H9 (cell line): ENCODE measurements at places on chromosomes 1 and 21.
A peak's percentile ranks its signal among the peaks of the same experiment; 100 is the strongest.

DNA sequence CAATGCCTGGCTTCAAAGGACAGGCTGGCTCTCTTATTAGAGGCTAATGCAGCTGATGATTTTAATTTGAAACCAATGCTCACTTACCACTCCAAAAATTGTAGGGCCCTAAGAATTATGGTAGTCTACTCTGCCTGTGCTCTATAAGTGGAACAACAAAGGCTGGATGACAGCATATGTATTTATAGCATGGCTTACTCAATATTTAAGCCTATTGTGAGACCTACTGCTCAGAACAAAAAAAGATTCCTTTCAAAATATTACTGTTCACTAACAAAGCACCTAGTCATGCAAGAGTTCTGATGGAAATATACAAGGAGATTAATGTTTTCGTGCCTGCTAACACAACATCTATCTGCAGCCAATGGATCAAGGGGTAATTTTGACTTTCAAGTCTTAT, 73.8 kb upstream of the DUSP10 start:
- DNase-seq, result no peak

GRCh38 chr1:171641076-171641864, 11.2 kb downstream of the MYOC start:
- peak; percentile 84 for DNase-seq

GRCh38 chr1:61993331-61993961, 201.2 kb upstream of the L1TD1 start:
- no peak for DNase-seq

DNA sequence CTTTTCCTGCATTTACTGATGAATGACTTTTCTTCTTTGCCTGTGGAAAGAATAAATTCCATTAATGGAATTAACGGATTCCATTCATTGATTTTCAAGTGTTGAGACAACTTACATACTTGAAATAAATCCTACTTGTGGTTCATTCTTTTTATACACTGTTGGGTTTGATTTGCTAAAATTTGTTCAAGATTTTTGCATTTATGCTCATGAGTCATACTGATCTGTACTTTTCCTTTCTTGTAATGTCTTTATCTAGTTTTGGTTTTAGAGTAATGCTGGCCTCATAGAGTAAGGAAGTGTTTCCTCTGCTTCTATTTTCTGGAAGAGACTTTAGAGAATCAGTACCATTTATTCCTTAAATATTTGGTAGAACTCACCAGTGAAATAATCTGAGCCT, 14.4 kb downstream of the UROD start:
- DNase-seq, result no peak

DNA sequence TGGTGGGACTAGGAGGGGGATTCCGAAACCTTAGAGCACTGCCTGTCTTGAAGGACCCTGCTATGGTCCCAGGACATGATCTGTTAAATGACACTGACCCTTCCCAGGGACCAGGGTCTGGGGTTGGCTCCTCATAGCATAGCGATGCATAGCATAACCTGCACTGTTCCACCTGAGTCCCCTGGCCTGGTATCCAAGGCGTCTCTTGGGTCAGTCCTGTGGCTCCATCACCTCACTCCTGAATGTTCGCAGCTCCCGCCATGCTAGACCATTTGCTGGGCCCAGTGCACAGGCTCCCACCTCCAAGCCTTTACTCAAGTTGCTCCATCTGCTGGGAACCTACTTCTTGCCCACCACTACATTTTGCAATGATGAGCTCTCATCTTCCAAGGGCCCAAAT, 39.0 kb upstream of the MAGOH start:
- no peak for DNase-seq

DNA sequence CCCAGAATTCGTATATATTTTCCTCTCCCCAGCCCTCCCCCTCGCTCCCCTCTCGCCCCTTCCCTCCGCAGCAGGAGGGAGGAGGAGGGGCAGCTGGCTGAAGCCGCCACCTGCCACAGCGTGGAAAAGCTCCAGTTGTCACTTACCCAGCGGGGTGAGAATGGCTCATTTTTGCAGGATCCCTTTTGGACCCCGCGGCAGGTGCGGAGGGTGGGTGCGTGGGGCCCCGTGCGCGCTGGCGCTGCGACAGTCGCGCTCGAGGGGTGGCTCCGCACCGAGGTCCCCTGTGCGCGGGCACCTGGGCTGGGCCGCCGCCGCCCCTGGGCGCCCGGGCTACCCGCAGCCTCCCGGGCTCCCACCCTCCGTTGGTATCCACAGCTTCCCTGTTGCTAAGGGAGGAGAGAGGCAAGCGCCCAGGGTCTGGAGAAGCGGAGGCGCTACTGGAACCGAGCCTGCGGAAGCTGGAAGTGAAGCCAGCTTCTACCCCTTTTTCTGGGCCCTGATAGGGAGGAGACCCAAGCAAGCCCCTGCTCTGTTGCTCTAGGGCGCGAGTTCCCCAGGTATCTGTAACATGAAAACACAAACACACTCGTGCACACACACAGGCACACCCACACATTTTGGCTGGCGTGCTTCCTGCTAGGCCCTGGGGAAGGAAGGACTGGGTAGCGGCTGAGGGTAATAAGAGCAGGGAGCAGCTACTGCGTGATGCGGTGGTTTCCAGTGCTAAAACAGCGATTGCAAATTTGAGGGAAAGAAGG, at the start of gene ERICH3:
ERICH3 (minus strand) TSS at position 442 of the 761 bp plus-strand sequence; CDS start at position 169, 273 bp downstream.
- peak; percentile 40 for DNase-seq

DNA sequence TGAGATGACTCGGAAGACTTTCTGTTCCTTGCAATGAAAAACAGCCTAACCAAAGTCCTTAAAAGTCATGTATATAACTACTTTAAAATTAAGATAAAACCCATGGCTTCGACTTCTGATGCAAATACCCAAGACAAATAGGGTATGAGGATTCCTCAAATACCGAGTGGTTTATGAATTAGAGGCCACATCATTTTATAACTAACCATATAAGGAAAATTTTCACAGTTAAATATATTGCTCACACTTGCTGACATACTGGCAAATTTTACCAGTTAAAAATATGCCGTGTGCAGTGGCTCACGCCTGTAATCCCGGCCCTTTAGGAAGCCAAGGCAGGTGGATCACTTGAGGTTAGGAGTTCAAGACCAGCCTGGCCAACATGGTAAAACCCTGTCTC, 5.4 kb downstream of the RERE start:
- DNase-seq, result no peak

DNA sequence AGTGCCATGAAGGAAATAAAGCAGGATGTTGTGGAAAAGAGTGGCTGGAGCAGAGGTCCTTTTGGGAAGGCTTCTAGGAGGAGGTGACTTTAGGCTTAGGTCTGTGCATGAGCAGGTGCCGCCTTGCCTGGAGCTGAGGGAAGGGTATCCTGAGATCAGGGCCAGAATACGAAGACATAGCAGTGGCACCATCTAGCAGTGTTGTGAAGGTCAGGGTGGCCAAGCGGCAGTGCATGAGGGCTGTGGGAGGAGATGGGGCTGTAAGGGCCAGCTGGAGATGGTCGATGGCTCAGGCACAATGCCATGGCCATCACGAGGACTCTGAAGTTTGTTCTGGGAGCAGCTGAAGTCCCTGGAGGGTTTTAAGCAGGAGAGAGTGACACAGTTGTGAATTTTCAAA, 219.5 kb downstream of the PTPRU start:
- DNase-seq, result no peak

DNA sequence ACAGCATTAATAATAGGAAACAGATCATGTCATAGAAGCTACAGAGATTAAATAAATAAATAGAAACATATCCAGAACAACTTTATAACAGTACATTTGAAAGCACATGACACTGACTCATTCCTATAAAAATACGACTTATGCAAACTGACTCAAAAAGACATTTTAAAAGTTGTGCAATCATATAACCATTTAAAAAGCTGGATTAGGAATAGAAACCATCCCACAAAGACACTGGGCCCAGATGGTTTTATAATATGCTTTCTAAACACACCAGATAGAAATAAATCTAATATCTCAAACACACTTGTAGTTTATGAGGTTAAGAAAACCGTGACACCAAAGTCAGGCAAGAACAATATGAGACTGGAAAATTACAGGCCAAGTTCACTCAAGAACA, 47.6 kb downstream of the MATN1 start:
- no peak for DNase-seq

DNA sequence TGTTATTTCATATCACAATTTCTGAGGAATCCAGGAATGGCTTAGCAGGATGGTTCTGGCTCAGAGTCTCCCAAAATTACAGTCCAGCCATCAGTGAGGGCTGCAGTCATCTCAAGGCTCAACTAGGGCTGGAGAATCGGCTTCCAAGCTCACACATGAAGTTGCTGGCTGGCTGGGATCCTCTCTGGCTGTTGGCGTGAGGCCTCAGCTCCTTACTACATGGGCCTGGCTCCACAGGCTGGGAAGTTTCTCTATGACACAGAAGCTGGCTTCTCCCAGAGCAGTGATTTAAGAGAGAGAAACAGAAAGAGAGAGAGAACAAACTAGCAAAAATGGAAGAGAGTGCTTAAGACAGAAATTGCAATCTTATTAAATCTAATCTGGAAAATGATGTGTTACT, 38.8 kb upstream of the RGS8 start:
- DNase-seq, result no peak

GRCh38 chr1:41371630-41372599, 10.7 kb downstream of the FOXO6 start:
- peak; percentile 96 for DNase-seq

GRCh38 chr21:39663066-39663465, 50.3 kb downstream of the B3GALT5 start:
- DNase-seq, result no peak

GRCh38 chr1:208766832-208767231, 522.6 kb upstream of the PLXNA2 start:
- DNase-seq, result no peak

GRCh38 chr1:96978901-96979300, 257.3 kb downstream of the PTBP2 start:
- DNase-seq, result no peak

- DNase-seq, result no peak
These were observed 23.0 kb downstream of the ZBED6 start for GRCh38 chr1:203818399-203818798.

GRCh38 chr21:26739189-26739588, 106.0 kb downstream of the ADAMTS1 start:
- DNase-seq, result no peak

DNA sequence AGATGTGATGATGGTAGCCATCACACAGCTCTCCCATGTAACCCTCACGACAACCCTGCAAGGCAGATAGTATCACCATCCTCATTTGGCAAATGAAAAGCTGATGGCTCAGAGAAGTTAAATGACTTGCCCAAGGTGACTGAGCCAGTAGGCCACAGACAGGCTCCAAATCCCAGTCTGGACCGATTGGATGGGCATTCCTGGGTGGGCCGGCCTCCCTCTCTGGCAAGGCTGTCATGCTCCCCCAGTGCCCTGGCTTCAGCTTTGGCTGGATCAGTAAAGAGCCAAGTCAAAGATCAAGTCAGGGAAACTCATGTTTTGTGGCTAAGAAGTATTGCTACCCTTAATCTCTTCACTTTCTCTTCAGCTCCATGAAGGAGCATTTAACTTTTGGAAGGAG, 41.2 kb downstream of the CDCP2 start:
- DNase-seq, result peak; percentile 8

- DNase-seq, result no peak
These were observed 65.2 kb downstream of the FAAP20 start for GRCh38 chr1:2129256-2129943.

GRCh38 chr1:93023281-93023680, 55.8 kb upstream of the MTF2 start:
- no peak for DNase-seq

DNA sequence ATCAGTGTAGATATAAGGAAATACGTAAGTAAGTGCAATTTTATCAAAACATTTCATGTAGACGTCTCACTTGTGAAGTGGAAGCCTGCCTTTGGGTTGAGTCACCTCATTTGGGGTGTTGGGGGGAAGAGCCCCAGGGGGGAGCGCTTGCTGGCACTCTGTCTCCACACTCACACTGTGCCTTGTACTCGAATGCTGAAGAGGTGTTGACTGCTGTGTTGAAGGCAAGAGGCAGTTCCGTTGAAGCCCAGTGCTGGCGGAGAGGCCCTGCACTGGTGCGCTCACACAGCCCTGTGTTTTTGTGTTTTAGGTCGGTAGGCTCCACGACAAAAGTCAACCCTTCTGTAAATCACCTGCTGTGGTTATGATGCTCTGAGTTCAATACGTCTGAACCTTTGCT, 131.9 kb upstream of the COL6A1 start:
- DNase-seq, result peak; percentile 6

GRCh38 chr1:77012066-77012465, 144.8 kb downstream of the ST6GALNAC5 start:
- no peak for DNase-seq

GRCh38 chr21:42403611-42404231, at the start of gene UBASH3A:
TSS of gene UBASH3A (plus strand) at chr21:42403902. CDS start at chr21:42403946, 44 bp downstream.
- DNase-seq, result no peak

DNA sequence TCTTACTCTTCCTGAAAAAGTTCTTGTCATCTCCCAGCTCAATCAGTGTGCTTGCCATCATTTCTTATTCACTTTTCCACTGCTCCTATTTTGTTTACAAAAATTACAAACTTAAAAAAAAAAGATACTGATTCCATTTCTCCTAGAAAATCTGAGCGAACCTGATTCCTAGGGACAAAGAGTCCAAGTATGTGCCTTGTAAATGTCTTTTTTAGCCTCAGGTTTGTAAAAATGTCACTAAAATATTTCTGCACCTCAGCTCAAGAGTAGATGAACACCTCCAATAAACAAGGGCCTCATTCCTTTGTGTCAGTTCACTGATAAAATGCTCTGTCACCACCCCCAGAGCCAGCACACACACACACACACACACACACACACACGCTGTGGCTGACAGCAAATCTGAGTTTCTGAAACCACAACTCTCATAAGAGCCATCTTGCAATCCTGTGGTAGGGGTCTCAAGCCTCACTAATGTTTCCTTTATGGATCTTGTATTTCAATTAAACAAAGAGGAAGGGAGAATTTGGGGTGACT, 299.2 kb downstream of the PBX1 start:
- no peak for DNase-seq

- DNase-seq, result no peak
These were observed 24.4 kb downstream of the TMCO4 start for GRCh38 chr1:19775317-19775716.

DNA sequence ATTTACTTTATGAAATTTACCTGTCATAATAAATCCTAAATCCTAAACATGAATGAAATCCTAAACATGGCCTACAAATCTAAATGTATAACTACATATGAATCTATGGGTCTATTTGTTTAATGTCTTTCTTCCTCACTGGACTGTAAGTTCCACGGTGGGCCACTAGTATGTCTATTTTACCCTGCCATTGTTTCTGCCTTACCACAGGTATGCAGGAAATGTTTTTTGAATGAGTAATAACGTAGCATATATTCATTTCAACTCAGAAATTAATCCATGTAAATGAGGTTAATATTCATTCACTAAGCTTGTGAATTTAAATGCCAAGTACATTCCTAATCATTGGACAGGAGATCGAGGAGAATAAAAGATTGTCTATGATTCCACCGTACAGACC, 35.3 kb downstream of the B3GALNT2 start:
- no peak for DNase-seq

DNA sequence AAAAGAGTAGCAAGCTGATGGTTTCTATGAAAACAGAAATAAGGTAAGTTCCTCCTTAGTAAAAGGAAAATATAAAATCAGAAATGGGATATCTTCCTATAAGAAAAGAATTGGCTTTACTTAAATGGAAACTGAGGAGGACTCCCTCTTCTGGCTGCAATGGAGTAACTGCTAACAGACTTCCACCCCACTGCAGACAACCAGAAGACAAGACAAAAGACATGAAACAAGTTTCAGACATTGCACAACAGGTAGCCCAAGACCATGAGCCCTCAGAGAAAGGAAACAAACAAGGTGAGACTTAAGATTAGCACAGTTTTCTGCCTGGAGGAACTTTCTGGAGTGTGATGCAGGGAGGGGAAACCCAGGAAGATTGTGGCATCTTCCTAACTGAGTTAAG, 17.0 kb upstream of the OLFML2B start:
- no peak for DNase-seq

- no peak for DNase-seq
These were observed 205.5 kb downstream of the RPS6KC1 start for GRCh38 chr1:213256438-213257087.
